ENCODE measurements at places on chromosomes 13 and 19.

DNA sequence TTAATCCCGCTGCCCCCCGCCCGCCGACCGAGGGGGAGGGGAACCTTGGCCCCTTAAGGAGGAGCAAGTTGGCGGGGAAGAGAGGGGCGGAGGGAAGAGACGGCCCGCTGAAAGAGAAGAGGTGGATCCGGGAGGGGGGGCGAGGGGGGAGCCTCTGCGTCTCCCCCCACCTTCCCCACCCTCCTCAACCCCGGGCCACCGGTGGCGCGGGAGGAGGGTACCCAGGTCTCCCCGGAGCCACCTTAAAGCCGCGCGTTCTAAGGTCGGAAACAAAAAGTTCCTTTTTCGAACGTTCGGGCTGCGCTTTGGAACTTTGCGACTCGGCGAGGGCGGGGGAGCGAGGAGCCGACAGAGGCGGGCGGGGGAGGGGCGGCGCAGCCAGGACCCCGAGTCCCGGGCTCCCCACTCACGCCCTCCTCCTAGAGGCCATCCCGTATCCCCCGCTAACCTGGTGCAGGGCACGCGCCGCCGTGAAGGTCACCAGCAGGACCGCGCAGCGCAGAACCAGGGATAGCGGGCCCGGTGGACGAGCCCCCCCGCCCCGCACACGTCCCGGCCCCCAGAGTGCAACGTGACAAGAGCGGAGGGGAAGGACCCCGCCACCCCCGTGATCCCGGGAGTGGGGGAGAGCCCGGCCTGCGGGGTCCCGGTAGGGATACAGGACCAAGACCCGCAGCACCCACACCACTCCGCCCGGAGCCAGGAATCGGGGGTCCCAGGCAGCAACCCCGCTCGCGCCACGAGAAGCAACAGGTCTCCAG, 659 bp downstream of the ERF start:
- DNase-seq = no peak

DNA sequence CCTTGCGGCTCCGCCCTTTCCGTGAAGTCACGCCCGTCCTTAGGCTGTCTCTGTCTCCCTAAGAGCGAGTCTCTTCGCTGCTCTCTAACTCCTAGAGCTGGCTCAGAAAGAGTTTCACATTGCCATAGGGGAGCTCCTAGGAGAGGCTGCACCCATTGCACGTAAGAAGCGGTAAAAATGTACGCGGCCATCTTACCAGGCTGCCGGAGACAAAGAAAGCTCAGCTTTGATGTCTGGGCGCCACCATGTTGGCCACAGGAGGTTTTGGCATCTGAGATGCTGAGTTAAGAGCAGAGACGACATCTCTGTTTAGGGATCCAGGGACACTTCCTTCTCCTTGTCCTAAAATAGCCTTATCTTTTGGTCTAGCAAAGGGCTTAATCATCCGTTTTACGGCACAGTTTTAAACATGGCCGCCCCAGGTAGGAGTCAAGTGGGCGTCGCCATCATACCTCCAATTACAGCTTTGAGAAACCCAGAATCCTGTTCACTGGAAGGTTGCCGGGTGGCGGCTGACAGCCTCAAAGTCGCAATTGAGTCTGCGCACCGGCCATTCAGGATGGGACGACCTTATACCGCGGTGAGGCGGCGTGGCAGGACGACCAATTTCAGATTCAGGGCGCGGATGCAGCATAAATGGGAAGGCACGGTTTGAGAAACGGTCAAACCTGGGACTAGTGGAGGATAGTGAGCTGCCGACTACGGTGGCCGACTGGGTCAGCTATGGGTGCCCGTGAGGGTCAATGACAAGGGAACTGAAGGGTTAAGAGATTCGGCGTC, at the start of gene ZNF793:
Gene ZNF793 (plus strand): TSS at position 553 of the 780 bp plus-strand sequence. CDS start 16,501 bp downstream, outside the sequence.
- peak; percentile 79 for DNase-seq

GRCh38 chr13:31970231-31970930, 61.2 kb upstream of the FRY start:
- no peak for DNase-seq

GRCh38 chr13:103140001-103140671, 73.9 kb upstream of the SLC10A2 start:
- no peak for DNase-seq

GRCh38 chr19:50728084-50728737, 5.0 kb downstream of the CLEC11A start:
- no peak for DNase-seq

- no peak for DNase-seq
Observed at GRCh38 chr19:48922548-48923490, 10.7 kb upstream of the DHDH start.

Measured in T1000 (cell line).